Immature natural killer cell (primary cell): ENCODE measurements at places on chromosomes 13 and 19.
A peak's percentile ranks its signal among the peaks of the same experiment; 100 is the strongest.

DNA sequence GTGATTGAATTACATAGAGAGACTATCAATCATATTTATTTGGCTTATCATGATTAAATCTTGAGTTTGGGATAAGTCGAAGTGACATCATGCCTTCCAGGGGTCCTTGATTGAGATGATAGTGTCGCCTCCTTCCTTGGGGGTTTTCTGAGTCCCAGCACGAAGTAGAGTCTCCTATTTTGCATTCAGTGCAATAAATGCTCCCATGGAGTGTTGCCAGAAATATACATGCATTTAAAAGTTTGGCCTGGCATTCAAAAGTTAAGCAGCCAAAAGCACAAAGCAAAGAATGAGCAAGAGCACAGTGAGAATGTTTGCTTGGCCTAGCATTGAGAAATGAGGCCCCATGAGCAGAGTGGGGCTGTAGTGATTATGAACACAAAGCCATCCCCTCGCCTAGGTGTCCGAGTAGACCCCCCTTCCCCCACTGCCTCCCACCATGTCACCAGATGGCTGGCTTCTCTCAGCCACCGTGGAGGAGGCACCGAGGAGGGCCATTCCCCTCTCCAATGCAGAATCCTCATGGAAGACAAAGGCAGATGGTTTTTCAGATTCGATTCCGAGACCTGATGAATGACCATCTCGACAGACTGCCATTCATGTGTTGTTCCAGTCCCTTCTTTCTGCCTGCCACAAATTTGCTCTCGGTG, 58.8 kb upstream of the UBL3 start:
- H3K36me3 ChIP-seq: no peaks in the 10 kb centered on the region
- peaks cover 2% of the 10 kb centered on the region for H3K4me1 ChIP-seq
- peaks cover 3% of the 10 kb centered on the region for H3K27me3 ChIP-seq

- H3K27me3 ChIP-seq: no peaks in the 10 kb centered on the region
- no peak overlapping the region for H3K27ac ChIP-seq
- peaks cover 58% of the 10 kb centered on the region for H3K4me1 ChIP-seq
- H3K4me3 ChIP-seq: peak overlapping the region; percentile 95
- no peak for DNase-seq
Observed at GRCh38 chr19:58229255-58229639, 533 bp downstream of the ZNF544 start.

GRCh38 chr13:74644229-74644628, 510.0 kb upstream of the KLF12 start:
- no peak overlapping the region for H3K4me3 ChIP-seq
- H3K36me3 ChIP-seq: no peaks in the 10 kb centered on the region
- H3K27ac ChIP-seq: no peak overlapping the region
- H3K4me1 ChIP-seq: no peaks in the 10 kb centered on the region

- peaks cover 63% of the 10 kb centered on the region for H3K4me1 ChIP-seq
- H3K4me3 ChIP-seq: peak overlapping the region; percentile 97
- peaks cover 6% of the 10 kb centered on the region for H3K36me3 ChIP-seq
- DNase-seq: peak; percentile 83
- H3K27me3 ChIP-seq: peaks cover 10% of the 10 kb centered on the region
Observed at GRCh38 chr13:51451467-51452360, 1.1 kb downstream of the INTS6 start.

DNA sequence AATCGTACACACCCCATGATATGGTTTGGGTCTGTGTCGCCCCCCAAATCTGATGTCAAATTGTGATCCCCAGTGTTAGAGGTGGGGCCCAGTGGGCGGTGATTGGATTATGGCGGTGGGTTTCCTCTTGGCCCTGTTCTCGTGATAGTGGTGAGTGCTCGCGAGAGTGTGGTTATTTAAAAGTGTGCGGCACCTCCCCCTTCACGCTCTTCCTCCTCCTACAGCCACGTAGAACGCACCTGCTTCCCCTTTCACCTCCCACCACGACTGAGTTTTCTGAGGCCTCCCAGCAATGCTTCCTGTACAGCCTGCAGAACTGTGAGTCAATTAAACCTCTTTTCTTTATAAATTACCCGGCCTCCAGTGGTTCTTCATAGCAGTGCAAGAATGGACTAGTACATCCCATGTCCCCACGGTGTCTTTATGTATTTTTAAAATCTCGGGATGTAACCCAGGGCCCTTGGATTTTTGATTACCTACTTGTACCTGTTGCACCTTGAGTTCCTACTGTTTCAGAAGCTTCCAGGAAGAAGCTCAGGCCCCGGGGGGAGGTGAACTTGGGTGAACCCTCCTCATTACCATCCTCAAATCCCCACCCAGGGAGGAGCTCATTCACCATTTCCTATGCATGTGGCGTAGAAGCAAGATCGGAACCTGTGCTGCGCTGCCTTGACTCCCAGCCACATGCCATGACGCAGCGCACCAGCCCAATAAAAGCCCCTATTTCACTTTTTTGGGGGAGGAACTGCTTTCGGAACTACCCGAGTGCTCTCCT, 52.4 kb downstream of the TEX29 start:
- no peak overlapping the region for H3K27ac ChIP-seq
- DNase-seq: no peak
- no peaks in the 10 kb centered on the region for H3K4me1 ChIP-seq
- peaks cover 12% of the 10 kb centered on the region for H3K27me3 ChIP-seq

- peaks cover 48% of the 10 kb centered on the region for H3K4me1 ChIP-seq
- H3K27me3 ChIP-seq: peaks cover 20% of the 10 kb centered on the region
Observed at GRCh38 chr19:36115453-36116343, at the start of gene TBCB. TSS of gene TBCB (plus strand) at chr19:36115468. CDS start at chr19:36115561, 93 bp downstream.

DNA sequence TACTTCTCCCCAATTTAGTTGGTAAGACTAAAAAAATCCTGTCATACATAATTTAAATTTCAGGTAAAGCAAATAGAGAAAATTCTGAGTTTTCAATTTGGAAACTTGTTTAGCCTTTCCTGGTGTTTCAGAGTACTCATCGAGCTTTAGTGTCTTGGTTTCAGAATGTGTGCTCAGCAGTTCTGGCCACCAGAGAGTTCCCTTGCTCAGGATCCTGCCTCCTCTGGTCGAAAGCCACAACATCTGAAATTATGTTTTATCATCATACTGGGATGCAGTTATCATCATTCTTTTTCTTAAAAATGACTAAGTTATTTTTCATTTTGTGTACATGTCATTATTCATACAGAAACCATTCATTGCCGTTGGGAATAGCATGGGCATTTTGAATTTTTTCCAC, 263.2 kb upstream of the SPRY2 start:
- no peak overlapping the region for H3K27ac ChIP-seq
- peaks cover 8% of the 10 kb centered on the region for H3K4me1 ChIP-seq
- no peak for DNase-seq
- H3K27me3 ChIP-seq: peaks cover 7% of the 10 kb centered on the region
- no peaks in the 10 kb centered on the region for H3K36me3 ChIP-seq

DNA sequence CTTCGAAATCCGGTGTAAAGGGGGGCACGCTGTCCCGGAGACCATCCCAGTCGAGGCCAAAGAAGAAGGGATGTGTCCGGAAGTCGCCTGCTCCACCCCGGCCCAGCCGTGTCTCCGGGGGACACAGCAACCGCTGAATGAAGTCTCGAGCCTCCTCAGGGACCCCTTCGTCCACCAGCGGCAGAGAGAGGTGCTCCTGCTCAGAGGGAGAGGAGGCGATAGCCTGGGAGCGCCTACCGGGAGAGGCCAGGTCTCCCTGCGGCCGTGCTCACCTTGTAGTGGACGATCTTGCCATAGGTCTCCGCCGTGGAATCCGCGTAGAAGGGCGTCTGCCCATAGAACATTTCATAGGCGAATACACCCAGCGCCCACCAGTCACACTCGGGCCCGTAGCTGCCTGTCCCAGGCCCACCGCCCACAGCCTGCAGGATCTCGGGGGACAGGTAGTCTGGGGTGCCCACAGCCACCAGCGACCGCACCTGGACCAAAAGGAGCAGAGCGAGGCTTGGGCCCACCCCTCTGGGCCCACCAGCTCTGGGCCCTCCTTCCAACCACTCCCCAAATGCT, 4.8 kb downstream of the DMPK start:
- no peak overlapping the region for H3K27ac ChIP-seq
- no peak overlapping the region for H3K4me3 ChIP-seq
- no peaks in the 10 kb centered on the region for H3K36me3 ChIP-seq
- no peak for DNase-seq
- H3K27me3 ChIP-seq: peaks cover 6% of the 10 kb centered on the region

DNA sequence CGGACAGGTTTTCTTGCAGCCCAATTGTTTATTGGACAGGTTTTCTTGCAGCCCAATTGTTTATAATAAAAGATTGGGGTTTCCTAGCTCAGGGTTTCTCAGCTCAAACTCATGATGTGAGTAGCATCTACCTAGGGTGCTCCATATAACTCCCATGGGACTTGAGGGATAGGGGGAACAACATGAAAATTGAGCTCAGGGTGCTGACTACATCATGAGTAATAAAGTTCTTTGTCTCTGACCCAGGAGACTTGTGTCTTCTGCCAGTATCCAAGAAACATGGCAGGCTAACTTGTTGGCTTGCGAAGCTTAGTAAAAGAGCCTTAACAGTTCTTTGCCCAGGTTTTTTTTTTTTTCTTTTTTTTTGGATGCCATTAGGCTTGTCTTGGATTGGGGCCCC, 59.2 kb upstream of the MYCBP2 start:
- peaks cover 7% of the 10 kb centered on the region for H3K27me3 ChIP-seq
- no peak for DNase-seq
- no peak overlapping the region for H3K4me3 ChIP-seq
- H3K36me3 ChIP-seq: no peaks in the 10 kb centered on the region
- H3K27ac ChIP-seq: no peak overlapping the region
- H3K4me1 ChIP-seq: no peaks in the 10 kb centered on the region
